NCI-H187 treated with DMSO at 0.1 percent for 48 hours (cell line): ENCODE measurements at places on chromosomes 6 and 20.

- DNase-seq, result no peak
Observed at GRCh38 chr6:40671001-40671693, 84.0 kb upstream of the LRFN2 start.

DNA sequence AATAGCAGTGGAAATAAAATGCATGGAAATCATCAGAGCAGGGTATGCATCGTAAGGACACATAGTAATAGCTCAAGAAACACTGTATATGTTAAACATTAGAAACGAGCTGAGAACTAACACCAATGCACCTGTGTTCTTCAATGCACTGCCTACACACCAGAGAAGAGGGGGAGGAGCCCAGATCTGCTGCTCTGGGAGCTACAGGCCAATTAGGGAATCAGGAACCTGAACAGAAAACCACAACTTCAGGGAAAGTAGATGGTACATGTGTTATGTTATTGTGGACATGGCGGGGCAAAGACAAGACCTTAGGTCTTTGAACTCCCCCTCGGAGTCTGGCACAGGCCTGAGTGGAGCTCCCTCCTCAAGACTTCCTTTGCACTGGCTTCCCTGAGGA is 39.7 kb downstream of the RIPOR3 start:
- no peak for DNase-seq

DNA sequence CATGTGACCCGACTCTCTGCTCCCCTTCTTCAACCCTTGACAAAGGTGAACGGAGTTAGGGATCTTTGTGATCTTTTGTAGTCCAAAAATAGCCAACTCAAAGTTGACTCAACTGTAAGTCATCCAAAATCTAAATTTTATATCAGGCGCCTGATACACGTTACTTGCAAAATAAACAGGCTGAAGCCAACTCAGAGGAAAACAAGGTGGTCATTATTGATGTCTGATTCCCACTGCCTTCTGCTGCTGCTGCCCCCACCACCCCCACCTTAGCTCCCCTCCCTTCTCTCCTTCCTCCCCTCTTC is 13.2 kb upstream of the RNF8 start:
- no peak for DNase-seq

DNA sequence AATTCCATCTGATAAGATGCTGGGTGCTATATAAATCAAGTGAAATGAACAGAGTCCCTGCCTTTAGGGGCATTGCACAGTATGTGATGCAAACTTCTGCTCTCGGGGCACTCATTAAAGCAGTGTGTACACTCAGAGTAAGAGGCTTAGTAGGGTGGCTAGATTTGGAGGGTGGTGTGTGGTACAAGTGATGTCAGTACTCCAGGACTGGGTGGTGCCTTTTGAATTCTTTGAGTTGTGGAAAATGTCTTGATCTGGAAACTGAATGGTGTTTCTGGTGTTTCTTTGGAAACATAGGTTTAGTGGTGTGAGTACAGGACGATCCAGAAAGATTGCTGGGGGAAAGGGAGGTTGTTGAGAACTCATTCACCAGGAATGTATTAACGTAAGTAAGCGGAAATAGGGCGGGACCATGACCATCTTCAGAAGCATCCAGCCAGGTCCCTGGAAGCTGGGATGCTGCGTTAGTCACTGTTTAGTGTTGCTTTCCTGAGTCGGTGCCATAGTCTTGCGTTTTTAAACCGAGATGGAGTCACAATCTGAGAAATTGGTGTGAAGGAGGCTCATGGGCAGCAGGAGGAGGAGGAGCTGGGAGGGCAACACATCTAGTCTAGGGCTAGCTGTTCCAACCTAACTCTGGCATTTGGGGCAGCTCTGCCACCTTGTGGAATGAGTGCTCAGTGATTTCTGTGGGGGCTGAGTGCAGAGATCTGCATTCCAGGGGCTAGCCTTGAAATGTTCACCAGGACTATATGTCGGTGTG is 70.3 kb downstream of the SCAND1 start:
- DNase-seq, result no peak

- no peak for DNase-seq
Observed at GRCh38 chr6:147507162-147508041, 1.1 kb upstream of the SAMD5 start.

- no peak for DNase-seq
Observed at GRCh38 chr20:60642541-60642940, 609.5 kb upstream of the CDH4 start.
